ENCODE measurements at places on chromosomes 6 and 20.

- peak; percentile 94 for DNase-seq
Observed at GRCh38 chr6:30556906-30557682, at the start of gene PRR3. Gene PRR3 (plus strand): TSS chr6:30557295. CDS start chr6:30557345, 50 bp downstream.

GRCh38 chr20:14951105-14951504, 613.7 kb upstream of the FLRT3 start:
- no peak for DNase-seq

GRCh38 chr20:5528719-5529256, 212.0 kb upstream of the PROKR2 start:
- peak; percentile 82 for DNase-seq

- DNase-seq, result no peak
Observed at GRCh38 chr6:156906451-156906850, 129.3 kb downstream of the ARID1B start.

GRCh38 chr6:106092279-106092678, 6.1 kb downstream of the PRDM1 start:
- DNase-seq, result no peak

DNA sequence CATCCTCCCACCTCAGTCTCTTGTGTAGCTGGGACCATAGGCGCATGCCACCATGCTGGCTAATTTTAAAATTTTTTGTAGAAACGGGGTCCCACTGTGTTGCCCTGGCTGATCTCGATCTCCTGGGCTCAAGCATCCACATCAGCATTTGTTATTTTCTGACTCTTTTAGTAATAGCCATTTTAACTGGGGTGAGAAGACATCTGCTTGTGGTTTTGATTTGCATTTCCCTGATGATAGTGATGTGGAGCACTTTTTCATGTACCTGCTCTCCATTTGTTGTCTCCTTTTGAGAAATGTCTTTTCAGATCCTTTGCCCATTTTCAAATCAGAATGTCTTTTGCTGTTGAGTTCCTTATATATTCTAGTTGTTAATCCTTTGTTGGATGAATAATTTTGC, 22.2 kb upstream of the TULP4 start:
- no peak for DNase-seq

DNA sequence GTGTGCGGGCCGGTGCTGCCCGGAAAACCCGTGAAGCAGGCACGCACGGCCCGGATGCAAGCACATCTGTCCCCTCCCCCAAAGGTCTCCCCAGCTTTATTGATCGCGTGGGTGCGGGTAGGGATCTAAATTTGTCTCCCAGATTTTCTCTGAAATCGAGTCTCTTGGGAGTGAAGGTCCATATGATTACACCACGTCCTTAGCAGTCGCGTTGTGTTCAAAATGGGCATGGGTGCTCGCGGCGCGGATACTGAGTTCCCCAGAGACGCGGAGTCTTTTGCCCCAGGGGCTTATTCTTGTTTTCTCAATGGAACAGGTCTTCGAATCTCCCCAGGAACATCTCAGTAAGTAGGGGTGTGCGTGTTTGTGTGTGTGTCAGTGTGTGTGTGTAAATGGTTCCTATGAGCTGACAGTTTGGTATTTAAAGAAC, 2.8 kb upstream of the ZNF292 start:
- DNase-seq, result no peak

GRCh38 chr6:138586638-138587037, 87.3 kb upstream of the NHSL1 start:
- DNase-seq, result no peak

DNA sequence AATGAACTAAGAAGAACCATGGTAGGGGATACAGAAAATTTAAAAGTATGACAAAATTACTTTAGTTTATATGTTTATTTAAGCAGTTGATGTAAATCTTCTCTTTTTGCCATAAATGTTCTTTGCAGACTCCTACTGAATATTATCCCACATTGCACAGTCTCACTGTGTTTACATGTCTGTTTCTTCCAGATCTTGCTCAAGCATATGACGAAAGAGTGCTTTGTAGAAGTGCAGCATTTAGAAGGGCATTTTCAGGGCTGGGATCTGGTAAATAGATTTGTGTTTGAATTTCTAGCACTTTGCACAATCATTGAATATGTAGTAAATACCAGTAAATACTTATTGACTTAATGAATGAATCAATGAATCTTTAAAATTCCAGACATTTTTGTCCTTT, 152.0 kb upstream of the EPHA7 start:
- DNase-seq, result no peak

DNA sequence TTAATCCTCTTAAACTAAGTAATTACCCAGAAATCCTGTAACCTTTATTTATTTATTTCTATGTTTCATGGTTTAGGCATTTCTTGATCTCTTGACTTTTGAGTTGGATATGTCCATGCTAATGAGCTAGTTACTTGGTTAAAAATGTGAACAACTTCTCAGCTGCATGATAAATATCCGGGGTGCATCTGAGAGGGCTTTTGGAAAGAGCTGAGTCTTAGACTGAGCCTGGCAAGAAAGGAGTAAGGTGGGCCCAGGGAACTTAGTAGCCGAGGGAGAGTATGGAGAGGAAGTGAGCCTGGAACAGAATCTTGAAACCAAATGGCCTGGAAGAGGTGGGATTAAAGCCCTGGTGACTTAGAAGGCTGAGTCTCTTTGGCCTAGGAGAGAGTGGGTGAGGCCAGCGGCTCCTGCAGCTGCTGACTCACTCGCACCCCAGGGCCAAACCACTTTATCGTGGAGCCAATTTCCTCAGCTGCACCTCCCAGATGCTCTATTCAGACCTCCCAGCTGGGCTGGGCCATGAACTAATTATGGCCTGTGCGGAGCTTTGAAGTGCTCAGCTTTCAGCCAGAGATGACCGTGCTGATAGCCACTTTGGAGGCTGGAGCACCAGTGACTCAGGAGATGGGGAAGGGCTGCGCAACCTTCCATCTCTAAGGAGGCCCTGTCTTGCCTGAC, 19.1 kb downstream of the TGM3 start:
- no peak for DNase-seq

DNA sequence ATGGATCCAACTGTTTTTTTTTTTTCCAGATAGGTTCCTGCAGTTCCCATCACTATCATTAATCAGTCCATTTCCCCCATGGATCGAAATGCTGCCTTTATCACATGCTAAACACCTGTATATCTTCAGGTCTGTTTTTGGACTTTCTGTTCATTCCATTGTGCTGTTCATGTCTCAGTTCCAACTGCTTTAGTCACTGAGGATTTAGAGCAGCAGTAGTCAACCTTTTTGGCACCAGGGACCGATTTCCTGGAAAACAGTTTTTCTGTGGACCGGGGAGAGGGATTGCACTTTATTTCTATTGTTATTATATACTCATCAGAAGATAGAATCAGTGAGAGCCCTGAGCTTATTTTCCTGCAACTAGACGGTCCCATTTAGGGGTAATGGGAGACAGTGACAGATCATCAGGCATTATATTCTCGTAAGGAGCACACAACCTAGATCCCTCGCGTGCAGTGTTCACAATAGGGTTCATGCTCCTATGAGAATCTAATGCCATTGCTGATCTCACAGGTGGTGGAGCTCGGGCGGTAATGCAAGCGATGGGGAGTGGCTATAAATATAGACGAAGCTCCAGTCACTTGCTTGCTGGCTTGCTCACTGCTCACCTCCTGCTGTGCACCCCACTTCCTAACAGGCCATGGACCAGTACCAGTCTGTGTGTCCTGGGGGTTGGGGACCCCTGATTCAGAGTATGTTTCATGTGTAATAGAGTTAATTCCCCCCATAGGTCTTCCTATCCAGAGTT, 46.0 kb downstream of the CAP2 start:
- DNase-seq, result no peak

DNA sequence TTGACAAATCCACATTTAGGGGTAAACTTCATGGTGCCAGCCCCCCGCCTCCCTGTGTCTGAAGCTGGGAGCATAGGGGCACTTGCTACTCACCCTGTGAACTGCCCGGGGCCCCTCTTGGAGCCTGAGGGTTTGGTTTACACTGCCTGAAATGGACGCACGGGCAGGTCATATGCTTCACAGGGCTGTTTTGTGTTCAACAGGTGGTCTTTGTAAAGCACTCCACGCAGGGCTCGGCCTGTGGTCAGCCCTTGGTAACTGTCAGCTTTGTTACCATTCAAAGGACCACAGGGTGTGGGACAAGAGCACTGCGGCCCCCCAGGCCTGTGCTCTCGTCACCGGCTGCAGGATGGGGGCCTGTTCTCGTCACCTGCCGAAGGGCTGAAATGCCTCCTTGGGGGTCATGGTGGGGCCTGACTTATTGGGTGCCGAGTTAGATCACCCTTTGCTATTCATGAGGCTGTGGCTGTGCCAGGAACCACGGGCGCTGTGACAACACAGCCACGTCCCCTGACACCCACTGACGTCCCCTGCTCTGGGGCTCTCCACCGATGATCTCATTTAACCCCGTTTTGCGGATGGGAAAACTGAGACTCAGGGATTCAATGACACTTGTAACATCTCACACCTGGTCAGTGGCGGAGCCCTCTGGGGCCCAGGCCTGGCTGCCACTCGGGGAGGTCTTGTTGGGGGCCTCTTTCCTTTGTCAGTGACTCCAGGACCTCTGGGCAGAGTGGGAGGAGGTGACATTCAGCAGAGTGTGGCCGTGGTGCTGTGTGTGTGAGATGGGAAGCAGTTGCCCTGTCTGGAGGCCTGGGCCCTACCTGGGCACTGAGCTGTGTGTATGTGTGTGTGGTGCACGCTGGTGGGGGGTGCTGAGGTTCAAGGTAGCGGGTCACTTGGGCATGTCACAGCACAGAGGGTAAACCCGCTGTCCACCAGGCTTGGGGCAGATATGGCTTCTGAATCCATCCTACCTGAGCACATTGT, 24.9 kb downstream of the ZBP1 start:
- DNase-seq, result no peak

DNA sequence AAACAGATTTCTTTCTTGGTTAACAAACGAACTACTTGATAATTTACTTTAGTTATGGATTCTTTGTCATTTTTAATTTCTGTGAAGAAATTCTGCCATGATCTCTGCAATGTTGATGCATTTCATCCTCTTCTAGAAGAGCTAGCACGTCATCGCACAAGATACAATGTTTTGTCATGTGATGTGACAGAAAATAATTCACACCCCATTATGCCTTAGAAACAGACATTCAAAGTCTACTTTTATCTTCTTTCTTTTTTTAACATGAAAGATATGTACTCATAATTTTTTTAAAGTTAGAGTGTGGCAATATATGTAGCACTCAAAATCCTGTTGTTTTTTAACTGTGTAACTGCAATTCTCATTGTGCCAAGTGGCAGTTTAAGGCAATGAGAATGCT, 39.6 kb upstream of the NELFCD start:
- no peak for DNase-seq

- no peak for DNase-seq
Observed at GRCh38 chr20:5131502-5131901, 4.7 kb downstream of the CDS2 start.

GRCh38 chr20:37358366-37359150, 12.6 kb downstream of the SRC start:
- DNase-seq, result no peak

GRCh38 chr20:62590309-62591121, 51.8 kb upstream of the SLCO4A1 start:
- no peak for DNase-seq

Measured in activated CD4-positive, alpha-beta T cell treated with anti-CD3 and anti-CD28 coated beads for 36 hours (primary cell).